ENCODE measurements at places on chromosomes 7 and 10.

DNA sequence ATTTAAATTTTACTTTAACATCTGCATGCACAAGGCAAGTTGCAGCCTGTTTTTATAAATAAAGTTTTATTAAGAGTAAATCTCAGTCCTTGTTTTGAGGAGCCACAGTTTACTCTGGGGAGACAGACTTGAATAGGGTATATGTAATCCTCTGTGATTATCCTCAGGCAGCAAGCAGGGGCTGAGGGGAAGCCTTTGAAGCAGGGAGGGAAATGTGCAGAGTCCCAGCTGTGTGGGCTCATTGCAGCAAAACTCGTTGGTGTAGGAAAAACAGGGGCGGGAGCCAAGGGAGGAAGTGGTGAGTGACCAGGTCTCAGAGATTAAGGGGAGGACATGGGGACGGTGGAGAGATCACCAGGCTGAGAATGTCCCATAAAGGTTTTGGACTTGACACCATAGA, 34.3 kb upstream of the SMC3 start:
- no peak for DNase-seq

- DNase-seq = no peak
Measured at GRCh38 chr10:116968331-116968730, 36.7 kb downstream of the SHTN1 start.

DNA sequence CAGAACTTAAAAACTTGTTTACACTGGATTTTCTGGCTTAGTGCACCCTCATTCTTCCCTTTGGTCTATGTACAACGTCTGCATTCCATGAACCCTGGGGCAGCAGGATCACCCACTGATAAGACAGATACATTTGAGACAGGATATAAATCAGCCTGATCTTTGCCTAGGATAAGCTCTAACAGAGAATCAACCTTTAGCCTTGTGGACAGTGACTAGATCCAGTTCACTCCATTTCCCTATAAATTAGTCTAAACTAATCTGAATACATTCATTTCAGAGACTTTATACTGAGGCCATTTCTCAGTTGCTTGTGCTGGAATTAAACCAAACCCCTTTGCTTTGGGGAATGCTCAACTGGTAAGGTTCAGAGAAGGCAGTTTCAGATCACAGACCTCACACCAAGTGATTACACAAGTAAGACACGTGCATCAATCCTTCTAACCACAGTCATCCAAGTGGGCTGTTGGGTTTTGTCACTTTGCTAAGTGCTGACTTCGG, 639.8 kb upstream of the FZD8 start:
- no peak for DNase-seq

GRCh38 chr7:51316666-51317581, at the start of gene COBL:
Gene COBL, minus strand, starts transcription at chr7:51316809. Its CDS starts 176 bp downstream, at chr7:51316633.
- no peak for DNase-seq

- no peak for DNase-seq
Measured at GRCh38 chr10:15419279-15419874, 48.3 kb upstream of the FAM171A1 start.

- no peak for DNase-seq
Measured at GRCh38 chr10:7945469-7946187, 108.9 kb upstream of the GATA3 start.

DNA sequence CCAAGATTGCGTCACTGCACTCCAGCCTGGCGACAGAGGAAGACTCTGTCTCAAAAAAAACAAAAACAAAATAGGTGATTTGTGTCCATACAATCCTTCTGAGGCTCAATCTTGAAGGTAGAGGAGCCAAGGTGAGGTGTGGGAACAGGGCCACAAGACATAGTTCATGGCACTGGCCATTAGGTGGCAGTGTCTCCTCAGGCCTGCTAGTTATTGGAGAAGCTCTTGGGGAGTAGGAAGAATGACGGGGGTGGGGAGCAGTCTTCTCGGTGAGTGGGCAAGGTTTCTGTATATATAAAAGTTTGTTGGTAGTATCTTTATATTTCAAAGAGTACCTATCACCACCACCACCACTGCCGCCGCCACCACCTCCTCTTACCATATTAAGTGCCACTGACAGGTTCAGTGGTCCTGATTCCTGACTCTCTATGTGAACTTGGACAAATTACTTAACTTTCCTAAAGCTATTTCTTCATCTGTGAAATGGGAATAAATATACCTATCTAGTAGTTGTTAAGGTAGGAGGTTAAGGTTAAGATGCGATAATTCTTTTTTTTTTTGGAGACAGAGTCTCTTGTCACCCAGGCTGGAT, 24.0 kb downstream of the CCSER2 start:
- DNase-seq = peak; percentile 9

DNA sequence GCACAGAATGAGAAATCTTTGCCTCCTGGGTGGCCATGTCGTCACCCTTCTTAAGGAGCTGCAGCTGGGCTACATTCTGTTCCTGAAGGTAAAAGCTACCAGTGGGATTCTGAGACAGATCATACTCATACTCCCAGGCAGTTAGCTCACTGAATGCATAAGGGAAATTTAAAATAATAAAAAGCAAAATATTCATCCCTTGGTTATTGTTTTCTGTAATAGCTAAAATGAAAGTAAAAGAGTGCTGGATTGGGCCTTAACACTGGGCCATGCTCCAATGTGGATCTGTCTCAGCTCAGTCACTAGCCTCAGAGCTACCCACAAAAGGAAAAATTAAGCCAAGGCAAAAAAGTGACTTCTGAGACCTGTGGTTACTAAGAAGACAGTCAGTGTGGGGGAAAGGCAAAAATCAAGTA, 8.9 kb upstream of the DYNC2I1 start:
- DNase-seq = no peak

DNA sequence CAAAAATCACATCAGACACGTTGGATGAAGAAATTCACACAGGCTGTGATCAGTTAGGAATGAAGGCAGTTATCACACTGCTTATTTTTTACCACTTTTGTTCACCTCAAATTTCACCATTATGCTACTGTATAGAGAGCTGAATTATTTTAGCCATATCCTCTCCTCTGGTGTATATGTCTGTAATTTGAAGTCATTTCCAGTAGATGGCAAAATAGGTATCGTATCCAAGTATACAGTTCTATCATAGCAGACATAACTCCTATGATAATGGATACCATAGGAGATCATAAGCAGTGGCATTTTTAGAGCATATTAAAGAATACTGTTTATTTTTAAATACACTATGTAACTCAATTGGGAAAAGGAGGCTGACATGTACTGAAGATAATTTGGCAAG, 909.7 kb downstream of the DNAJB9 start:
- DNase-seq = no peak

GRCh38 chr7:85940798-85941197, 702.9 kb upstream of the GRM3 start:
- no peak for DNase-seq

- no peak for DNase-seq
Measured at GRCh38 chr7:30998180-30998579, 34.4 kb downstream of the GHRHR start.

GRCh38 chr7:87591211-87591610, 9.5 kb downstream of the ABCB1 start:
- DNase-seq = no peak

DNA sequence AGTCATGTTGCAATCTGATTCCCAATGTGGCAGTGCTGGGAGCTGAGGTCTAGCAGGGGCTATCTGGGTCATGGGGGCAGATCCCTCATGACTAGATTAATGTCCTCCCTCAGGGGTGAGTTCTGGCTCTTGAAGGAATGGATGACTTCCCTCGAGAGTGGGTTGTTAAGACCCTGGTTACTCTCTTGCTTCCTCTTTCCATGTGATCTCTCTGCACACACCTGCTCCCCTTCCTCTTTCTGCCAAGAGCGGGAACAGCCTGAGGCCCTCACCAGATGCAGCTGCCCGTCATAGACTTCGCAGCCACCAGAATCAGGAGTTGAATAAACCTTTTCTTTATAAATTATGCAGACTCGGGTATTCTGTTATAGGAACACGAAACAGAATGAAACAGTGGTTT, 37.8 kb downstream of the SFMBT2 start:
- no peak for DNase-seq

DNA sequence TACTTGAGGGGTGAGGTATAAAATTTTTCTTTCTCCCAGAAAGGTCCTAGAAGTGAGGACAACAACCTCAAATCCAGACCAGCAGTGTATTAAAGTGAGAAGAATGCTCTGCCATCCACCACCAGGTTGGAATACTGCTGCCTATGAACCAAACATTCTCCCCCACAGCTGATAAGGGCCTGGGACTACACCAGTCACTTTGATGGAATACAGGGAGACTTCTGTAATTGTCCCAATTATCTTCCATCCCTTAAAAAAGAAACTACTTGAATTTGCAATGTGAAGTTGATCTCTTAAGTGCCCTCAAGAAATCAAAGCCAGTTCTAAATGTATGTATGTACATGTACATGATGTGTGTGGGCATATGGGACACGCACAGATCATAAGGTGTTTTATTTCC, 3.0 kb downstream of the TBX20 start:
- no peak for DNase-seq
